H54 (cell line): ENCODE measurements at places on chromosomes 6 and 20.

GRCh38 chr6:82906489-82906888 is 159.2 kb downstream of the UBE3D start:
- DNase-seq, result no peak

DNA sequence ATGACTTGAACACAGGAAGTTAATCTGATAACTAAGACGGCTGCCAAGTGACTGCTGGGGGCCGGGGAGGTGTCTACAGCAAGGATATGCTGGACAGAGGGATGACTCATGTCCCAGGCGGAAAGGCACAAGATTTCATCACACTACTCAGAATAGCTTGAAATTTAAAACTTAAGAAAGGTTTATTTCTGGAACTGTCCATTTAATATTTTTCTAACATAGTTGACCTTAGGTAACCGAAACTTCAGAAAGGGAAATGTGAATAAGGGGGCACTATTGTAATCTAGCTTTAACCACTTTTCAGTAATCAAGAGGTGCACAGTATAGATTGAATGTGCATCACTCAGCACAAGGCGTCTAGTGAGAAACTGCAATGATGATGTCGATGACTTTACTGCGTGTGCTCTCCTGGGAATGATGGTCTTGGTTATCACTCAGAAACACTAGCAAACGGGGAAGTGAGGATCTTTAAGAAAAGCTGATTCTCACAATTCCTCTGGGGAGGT is 171.5 kb downstream of the QKI start:
- peak; percentile 10 for DNase-seq

DNA sequence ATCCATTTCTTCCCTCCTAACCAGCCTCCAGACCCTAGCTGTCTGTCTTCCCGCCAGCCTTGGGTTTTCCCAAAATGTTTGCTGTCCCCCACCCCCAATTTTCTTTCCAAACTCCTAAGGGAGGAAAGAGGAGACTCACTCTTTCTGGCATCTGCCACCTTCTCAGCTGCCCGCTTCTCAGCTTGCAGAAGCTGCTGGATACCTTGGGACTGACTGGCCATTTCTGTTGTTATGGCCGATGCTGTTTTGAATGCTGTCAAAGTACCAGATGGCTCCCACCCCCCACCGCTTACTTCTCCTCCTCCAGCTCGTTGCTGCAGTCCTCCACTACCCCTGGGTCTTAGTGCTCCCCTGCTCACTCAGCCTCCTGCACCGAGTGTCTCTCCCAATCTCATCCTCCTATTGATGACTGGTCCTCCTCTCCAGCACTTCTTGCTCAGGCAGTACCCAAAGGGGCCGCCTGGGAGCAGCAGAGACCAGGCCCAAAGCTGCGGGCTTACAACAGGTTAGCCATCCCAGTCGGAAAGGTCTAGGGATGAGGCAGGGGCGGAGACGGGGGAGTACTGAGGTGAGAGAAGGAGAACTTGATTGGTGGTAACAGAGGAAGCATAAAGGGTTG is at the start of gene ATP6V1G2:
ATP6V1G2 (minus strand) TSS at position 270 of the 619 bp plus-strand sequence; CDS start at position 221, 49 bp downstream.
- peak; percentile 69 for DNase-seq

- DNase-seq, result no peak
These were observed 14.0 kb downstream of the POM121L2 start for GRCh38 chr6:27297857-27298730.

DNA sequence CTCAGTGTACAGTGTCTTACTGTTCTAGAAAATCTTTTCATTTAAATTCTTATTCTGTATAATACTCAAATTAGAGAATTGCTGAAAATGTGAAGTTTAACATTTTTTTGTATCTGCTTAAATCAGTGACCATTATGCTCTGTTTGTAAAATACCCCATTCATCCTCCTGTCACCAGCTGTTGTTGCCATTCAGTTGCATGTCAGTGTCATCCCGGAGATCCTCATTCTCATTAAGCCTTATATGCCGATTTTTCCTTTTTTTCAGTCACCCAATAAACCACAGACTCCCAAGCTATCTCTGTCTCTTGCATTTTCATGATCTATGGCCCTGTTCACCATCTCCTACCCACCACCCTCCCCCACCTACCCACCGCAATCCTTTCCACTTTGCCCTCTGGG is 20.4 kb downstream of the GTF2H5 start:
- no peak for DNase-seq

DNA sequence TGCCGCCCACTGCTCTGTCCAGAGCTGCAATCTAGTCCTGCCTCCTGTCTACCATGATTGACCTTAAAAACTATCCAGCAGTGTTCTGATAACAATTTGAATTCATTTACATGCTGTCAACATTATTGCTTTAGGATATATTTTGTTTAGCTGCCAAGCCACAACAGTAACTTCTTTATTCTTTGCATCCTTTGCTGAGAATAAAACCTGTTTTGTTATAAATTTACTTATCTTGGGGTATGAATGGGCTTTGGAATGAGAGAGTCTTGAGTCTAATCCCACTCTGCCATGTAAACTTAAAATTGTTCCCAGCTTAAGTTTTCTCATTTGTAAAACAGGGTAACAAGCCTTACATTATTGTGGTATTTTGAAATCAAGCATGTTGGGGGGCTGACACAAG is 116.4 kb downstream of the FLRT3 start:
- no peak for DNase-seq

DNA sequence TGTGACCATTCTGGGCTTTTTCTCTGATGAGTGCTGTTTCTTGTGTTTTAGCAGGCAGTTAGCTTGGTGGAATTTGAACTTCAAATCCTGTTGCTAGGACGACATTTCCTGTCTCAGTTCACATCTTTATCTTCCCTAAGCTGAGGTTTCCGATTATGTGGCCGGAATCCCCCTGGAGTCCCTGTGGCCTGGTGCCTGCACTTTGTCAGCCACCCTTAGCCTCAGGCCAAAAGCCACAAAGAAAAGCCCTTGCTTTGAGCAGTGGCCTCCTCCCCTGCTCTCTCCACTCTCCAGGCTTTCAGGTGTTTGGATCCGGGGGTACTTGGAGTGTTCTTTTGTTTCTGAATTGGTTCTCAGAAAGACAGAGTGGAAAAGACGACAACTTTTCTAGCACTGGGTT is 59.9 kb upstream of the PMEPA1 start:
- no peak for DNase-seq

DNA sequence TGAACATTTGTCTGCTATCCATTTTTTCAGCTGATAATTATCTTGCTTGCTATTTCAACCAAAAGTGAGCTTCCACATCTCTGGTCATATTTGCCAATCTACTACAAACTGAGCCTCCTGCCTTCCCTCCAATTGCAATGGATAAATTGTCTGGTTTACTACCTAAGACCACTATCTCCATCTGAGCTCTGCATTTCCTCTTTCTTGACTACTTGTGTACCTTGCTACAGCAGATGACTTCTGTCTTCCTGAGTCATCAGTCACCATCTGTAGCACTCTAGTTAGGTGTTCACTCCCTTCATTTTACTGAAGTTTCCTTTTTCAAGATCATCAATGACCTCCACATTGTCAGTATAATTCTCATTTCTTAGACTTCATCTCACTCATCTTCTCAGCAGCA is 33.5 kb upstream of the PHIP start:
- no peak for DNase-seq

DNA sequence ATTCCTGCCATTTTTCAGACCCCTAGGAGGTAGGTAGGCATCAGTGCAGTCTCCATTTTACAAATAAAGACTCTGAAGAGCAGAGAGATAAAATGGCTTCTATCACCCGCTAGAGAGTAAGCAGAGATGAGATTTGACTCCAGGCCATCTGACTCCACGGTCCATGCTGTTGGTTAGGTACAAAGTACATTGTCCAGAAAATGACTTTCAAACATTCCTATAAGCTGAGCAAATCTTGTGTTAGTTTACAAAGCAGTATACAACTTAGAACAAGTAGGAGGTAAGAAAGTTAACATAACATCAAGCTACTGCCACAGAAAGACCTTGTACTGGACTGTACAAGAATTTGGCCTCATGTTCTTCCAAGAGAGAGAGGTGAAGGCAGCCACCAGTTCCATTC is 14.9 kb downstream of the BTN1A1 start:
- no peak for DNase-seq

GRCh38 chr6:137638926-137639706 is 144.9 kb upstream of the OLIG3 start:
- DNase-seq, result no peak

- DNase-seq, result no peak
These were observed 2.5 kb upstream of the TMEM14C start for GRCh38 chr6:10720265-10720959.

DNA sequence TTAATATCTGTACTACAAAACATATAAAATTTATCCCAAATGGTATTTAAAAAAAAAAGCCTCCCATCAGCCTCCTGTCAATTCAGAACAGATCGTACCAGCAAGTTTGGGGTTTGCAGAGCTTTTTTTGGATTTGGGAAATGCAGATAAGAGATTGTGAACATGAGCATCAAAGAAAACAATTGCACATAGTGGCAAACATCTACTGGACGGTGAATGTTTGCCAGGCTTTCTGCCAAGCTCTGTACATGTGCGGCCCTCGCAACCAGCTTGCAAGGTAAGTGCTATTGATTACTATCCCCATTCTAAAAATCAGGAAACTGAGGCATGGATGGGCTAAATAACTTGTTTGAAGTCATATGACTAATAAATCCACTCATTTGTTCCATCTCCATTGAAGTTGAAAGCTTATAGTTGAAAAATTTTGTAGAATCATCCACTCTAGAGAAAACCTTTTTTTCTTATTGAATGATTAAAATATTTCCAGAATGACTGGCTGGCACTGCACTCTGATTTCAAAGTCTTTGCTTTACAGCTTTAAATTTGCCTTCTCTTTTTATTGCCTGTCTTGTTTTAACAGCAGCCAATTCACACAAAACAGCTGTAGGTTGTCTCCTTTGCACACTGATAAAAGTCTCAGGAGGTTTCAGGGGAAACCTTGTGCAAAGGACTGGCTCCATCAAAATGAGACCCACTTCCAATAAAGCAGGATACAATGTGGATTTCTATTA is 37.4 kb upstream of the SIRT5 start:
- DNase-seq, result no peak

- DNase-seq, result no peak
These were observed 5.8 kb downstream of the TNFRSF21 start for GRCh38 chr6:47303861-47304260.

- DNase-seq, result no peak
These were observed 12.1 kb downstream of the SSR1 start for GRCh38 chr6:7300926-7301325.

- no peak for DNase-seq
These were observed 45.1 kb upstream of the NEDD9 start for GRCh38 chr6:11277275-11278206.

DNA sequence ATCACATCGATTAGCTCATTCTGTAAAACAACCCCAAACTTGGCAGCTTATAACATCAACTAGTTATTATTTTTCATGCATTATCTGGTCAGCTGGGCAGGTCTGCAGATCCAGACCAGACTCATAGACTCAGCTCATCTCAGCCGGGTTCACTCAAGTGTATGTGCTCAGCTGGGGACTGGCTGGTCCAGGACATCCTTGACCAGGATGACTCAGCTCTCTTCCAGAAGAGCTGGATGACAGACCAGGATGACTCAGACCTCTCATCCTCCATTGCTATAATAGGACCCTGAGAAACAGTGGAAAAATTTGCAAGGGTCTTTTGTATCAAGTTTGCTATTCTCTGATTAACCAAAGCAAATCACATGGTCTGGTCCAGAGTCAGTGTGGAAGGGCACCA is 312.5 kb upstream of the PLCB4 start:
- DNase-seq, result peak; percentile 54

GRCh38 chr6:29760328-29760727 is 37.1 kb downstream of the HLA-F start:
- no peak for DNase-seq

- DNase-seq, result no peak
These were observed 335.3 kb downstream of the CD83 start for GRCh38 chr6:14452567-14453527.

- no peak for DNase-seq
These were observed 70.9 kb downstream of the LCA5 start for GRCh38 chr6:79466207-79466834.

DNA sequence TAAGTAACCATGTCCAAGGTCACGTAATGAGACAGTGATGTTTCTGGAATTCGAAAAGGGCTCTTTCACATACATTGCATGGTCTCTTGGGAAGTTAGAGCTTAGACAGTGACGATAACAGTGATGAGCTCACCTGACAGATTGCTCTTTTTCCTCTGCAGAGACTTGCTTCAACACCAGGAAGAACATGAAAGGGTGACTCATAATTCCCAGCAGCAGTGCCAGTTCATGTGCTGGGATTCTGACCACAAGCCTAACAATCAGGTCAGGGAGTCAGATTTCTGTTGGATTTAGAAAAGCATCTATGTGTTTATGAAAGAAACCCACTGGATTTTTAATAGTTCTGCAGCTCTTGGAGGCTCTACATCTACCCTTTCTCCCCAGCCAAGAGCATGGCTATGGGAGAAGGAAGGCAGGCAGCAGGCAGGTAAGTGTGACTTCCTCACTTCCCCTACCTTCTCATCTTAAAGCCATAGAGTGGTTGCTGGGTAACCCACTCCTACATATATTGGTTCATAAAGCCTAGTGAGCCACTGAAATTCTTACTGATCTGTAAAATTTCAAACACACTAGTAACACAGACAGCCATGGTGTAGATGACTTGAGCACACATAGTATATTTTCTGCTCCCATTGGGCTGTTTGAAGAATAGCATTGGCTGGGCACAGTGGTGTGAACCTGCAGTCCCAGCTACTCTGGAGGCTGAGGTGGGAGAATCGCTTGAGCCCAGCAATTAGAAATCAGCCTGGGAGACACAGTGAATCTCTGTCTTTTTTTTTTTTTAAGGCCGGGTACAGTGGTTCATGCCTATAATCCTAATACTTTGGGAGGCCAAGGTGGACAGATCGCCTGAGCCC is 44.4 kb upstream of the LOC128125822 start:
- DNase-seq, result peak; percentile 35

GRCh38 chr6:52045033-52045432 is 42.4 kb downstream of the PKHD1 start:
- DNase-seq, result no peak
